Activated T-helper 17 cell treated with anti-CD3 and anti-CD28 coated beads, Interleukin-2, amount 50 U/mL, for 72 hours (primary cell): ENCODE measurements at places on chromosomes 5 and 9.

DNA sequence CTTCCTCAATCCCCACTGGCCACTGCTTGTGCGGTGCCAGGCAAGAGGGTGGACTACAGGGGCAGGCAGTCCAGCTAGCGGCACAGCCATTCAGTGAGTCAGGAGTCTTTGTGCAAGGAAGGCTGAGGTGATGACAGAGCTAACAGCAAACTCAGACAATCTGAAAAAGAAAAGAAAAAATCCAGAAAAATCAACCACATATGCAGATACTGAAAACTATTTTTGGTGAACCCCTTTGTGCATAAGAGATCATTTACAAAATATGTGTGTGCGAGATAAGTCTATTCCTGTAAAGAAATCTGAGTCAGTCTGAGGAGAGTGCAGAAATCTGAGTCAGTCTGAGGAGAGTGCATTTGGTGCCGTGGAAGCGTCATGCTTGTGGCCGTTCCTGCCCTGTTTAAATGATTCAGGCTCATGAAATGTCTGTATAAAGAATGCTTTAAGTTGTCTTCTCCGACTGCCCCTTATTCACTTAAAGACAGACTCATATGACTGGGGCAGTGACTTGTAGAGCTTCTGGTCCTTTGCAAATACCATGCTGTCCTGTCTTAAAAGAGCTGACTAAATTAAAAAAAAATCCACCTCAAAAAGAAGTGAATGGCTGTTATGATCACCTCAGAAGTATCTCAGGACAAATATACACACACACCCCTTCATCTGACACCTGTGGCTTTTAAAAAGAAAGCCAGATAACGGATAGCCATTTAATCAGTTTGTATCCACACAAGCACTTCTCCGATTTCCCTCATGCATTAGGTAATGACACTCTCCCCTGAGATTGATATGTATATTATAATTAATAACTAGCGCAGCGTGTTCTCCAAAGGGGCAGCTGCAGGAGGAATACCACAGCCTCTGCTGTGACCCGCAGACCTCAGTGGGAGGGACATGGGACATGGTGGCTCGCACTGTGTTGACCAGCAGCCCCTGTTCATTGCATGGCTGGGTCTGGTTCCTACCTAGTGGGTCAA, 47.3 kb downstream of the TRIO start:
- ATAC-seq: peak; percentile 56

- peak; percentile 73 for ATAC-seq
Observed at GRCh38 chr5:132389585-132390286, 20.2 kb downstream of the SLC22A5 start.

DNA sequence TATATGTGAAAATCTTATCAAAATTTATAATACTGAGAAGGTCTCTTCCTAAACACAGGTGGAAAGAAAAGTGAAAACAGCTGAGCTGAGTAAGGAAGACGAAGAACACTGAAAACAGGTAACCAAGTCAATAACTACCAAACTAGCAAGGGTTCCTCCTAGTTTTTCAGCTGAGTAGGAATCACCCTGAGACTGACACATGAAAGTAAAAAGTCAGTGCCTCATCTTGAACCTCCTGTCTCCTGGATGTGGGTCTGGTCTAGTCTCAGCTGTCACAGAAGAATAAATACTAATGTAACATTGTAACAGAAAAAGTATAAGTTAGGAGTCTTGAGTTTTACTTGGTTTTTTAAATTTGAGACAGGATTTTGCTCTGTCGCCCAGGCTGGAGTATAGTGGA, 121.0 kb downstream of the MEF2C start:
- ATAC-seq: no peak

GRCh38 chr5:101717721-101718120, 578.4 kb downstream of the SLCO4C1 start:
- ATAC-seq: no peak

DNA sequence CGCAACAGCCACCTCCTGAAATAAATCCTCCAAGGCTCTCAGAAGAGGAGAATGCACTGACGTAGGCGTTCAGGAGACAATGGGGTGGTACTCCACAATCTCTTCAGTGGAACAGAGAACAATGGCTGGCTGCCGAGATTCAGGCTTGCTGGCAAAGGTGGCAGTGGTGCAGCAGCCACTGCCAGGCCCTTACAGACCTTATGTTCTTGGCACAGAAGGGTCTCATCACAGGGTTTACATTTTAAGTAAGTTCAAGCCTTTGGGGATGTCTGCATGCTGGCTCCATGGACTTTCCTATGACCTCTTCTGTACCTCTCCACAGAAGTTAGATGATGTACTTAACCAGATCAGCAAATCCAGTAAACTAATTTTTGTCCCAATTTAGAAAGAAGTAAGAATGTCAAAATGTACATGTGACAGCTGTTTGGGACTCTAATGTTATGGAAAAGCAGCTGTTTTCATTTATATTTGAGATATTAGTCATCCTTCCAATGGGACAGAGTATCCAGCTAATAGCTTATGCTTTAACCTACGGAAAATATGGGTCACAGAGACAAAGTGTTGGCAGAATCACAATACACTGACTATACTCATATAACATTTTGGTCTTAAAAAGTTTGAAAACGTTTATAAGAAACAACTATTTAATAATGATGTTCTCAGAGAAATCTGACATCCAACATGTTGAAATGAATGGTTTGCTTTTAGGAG, 180.9 kb downstream of the MAPKAP1 start:
- no peak for ATAC-seq

DNA sequence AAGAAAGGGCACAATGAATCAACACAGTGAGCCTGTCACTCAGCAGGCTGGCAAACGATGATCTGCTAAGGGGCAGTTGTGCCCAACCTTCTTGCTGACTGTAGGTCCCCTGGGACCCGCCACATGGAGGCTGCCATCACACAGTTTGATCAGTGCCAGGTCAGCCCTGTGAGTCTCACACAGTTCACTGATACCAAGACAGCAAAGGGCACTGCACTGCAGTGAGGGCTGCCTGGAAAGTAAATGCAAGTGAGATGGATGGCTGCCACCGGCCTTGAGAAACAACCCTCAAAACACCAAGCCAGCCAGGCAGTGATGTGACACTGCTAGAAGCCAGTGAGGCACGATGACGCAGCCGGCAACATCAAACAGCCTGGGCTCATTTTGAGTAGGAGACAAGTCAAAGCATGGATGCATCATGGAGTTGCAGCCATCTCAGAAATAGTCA, 30.3 kb downstream of the FOXD1 start:
- ATAC-seq: no peak

- ATAC-seq: no peak
Observed at GRCh38 chr5:35198075-35198474, 32.2 kb downstream of the PRLR start.

GRCh38 chr9:113570749-113571711, 107.5 kb downstream of the RGS3 start:
- no peak for ATAC-seq

DNA sequence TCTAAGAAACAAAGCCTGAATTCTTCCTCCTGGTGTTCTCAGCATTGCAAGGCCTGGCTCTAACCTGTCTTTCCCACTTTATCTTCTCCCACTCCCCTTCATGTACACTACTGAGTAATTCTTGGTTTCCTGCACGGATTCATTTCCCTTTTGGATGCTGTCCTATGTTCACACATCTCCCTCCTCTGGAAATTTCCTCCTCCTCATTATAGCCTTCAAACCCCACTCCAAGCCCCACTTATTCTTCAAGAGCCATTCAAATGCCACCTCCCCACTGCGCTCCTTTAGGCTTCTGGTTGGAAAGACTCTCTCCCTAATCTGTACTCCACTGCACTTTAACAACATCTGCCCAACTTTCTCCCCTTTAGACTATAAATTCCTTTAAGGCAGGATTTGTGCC, 28.2 kb upstream of the C5orf63 start:
- ATAC-seq: no peak

GRCh38 chr5:38764937-38765391, 80.8 kb upstream of the OSMR start:
- ATAC-seq: no peak

DNA sequence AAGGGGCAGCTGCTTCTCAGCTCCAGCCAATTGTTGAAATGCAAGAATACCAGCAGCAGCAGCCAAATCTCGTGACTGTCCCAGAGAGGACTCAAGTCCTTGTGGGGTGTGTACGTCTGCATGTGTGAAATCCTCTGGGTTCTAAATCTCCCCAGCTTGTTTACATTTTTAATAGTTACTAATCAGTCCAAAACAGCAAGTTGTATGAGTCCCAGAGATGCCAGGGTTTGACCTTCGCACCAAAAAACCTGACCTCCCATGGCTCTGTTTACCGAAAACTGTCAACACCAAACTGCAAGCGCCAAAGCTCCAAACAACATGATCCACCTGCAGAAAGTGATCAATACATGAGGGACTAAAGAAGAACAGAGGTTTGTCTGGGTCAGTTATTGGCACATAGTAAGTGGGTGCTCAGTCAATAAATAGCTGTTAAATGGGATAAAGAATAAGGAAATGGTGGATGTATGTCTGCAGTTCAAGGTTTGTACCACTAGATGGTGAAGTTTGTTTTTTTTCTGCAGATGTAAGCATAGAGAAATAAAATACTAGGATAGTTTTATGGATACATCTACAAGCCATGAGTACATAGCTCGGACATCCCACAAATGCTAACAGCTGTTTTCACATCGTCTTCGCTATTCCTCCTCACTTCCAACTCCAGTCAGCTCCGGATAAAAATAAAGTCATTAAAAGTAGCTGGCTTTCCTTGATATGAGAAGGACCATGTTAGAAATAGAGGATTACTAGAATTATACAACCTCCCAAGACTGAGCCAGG, 85.3 kb upstream of the ADRB2 start:
- no peak for ATAC-seq

DNA sequence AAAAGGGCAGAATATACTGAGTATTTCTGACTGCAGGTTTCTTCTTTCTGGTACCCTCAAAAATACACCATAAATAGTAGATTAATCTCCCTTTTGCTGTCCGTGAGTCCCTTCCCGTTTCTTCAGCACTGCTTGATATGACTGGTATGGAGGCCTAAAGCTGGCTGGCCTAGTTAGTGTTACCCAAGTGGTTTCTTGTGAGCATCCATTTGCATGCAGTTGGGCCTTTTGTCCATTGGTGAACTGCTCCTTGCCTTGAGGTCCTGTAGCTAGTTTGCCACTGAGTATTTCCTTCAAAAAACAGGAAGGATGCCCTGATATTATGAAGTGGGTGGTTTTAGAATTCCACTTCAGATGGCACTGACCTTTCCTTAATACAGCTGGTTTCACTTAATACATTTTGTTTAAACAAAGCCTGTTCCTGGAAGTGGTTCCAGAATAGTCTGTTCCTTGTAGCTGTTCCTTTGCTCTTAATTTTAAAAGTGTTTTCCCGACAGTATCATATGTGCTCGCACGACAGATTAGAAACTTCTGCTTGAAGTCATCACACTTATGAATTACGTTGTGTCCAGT, 40.0 kb upstream of the ABL1 start:
- ATAC-seq: no peak

GRCh38 chr5:126023994-126024441, 399.2 kb upstream of the GRAMD2B start:
- no peak for ATAC-seq

GRCh38 chr5:136020001-136020382, 8.8 kb upstream of the TGFBI start:
- ATAC-seq: peak; percentile 13

DNA sequence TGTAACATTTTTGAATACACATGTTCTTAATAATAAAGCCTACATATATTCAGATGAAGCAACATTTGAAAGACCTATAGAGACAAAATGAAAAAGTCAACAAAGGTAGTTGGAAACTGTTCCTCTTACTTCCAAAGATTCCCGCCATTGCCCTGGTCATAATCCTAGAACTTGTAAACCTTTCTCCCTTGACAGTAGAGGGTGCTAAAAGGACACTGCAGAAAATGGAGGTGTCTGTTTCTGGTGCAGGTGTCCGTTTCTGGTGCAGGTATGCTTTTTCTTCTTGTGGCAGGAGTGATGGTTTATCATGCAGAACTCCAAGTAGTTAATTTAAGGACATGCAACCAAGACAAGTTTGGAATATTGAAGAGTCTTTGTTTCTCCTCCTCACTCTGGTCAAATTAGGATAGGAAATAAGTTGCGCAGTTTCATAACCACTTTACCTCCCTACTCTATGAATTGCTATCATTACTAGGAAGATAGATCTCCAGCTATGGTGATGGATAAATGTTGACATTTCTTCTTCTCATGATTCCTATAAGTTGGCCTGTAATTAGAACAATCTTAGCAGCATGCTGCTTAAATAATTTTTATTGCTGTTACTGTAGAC, 56.0 kb upstream of the FAM174A start:
- no peak for ATAC-seq

GRCh38 chr5:155530046-155530445, 516.5 kb downstream of the KIF4B start:
- no peak for ATAC-seq

- no peak for ATAC-seq
Observed at GRCh38 chr9:84827216-84827765, 157.8 kb downstream of the NTRK2 start.

DNA sequence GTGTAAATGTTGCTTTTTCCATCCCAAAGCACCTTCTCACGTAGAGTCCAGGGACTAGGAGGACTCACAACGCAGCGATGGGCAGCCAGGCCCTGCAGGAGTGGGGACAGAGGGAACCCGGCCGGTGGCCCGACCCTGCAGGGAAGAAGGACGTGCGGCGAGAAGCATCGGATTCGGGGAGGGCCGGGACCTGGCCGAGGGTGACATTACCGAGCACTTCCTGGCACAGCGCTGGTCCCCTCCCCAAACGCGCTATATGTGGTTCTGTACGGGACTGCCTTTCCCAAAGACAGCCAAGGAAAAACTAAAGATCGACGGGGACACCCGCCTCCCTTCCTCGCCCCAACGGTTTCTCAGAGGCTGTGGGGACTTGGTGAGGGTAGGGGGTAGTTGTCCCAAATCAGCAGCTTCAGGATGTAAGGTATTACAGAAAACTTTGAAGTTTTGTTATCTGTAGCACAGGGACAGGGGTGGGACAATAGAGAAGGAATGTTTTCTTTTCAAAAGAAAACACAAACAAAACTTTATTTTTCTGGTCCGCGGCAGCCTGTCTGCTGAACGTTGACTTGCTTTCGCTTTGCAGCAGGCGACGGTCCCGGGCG, 887 bp upstream of the MAP3K1 start:
- ATAC-seq: peak; percentile 45

DNA sequence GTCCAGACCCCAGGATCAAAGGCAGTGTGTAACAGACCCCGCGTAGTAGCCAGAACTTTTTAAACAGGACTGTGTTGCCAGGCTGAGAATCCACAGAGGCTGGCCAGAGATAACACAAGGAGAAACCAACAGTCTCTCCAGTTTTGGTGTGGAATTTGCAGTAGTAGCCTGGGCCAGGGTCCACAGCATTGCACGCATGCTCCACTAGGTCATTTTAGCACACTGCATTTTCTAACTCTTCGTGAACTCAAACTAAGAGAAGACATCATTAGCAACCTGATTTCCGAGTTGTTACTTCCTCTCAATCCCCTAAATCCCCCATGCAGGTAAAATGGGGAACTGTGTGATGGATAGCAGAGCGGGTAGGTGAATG, 119.6 kb downstream of the BOD1 start:
- no peak for ATAC-seq

GRCh38 chr9:116152390-116152789, 1.2 kb upstream of the PAPPA start:
- ATAC-seq: no peak

GRCh38 chr9:136090768-136091581, 4.1 kb downstream of the NACC2 start:
- ATAC-seq: no peak
